ENCODE measurements at places on chromosomes 7 and 10. TPM values are rescaled to one million over a fixed set of nuclear protein-coding genes. Genes with fewer than 3 reads are reported as not detected.

The ANKRD61 gene
- 0.22 TPM for total RNA-seq

DNA sequence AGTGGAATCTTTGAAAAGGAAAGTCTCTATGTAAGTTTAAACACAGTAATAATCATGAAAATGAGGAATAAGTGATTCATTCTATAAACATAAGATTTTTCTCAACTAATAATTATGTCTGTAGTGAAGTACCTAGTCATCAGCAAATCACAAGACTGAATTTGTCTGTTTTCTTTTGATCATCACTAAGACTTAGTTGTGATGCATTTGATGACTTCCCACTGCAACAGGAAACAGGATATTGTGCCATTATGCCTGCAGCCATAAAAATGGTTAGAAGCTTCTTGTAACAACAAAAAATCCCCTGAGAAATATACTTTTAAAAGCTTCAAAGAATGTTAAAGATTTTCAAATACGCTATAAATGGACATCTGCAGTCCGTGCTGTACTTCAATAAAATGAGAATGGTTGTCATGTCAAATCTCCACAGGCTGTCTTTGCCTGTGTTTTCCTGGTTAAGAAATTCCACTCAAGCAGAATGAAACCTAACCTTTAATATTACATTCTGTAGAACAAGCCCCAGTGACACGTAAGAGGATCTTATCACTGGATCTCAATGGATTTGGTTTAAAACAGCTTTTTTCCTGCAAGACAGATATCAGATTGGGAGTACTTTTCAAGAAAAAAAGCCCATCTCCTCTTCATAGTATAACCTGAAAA is 1262.3 kb upstream of the PHF14 start:
- H3K27me3 ChIP-seq: no peaks in the 10 kb centered on the region
- no peak overlapping the region for H3K27ac ChIP-seq
- no peak for DNase-seq
- H3K4me1 ChIP-seq: no peaks in the 10 kb centered on the region
- no peaks in the 10 kb centered on the region for H3K36me3 ChIP-seq

DNA sequence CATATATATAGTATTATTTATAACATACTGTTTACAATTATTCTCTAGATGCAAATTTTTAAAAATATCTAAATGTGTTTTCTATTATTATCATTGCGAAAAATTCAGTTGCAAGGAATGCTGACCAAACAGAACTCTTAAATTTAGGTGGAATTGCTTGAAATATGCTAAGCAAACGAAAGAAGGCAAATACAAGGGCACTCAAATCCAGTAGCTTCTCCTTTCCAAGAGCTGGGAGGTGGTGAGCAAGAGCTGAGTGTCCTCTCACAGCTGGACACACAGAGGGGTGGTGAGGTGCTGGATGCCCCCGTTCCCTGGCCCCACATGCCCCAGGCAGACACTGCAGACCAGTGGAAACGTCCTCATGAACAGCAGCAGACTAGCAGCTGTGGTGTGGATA is 166.0 kb downstream of the TAX1BP1 start:
- H3K27me3 ChIP-seq: no peaks in the 10 kb centered on the region
- no peak for DNase-seq
- H3K4me3 ChIP-seq: no peak overlapping the region
- no peak overlapping the region for H3K27ac ChIP-seq
- H3K36me3 ChIP-seq: no peaks in the 10 kb centered on the region

GRCh38 chr10:6482737-6483357 is 97.2 kb downstream of the PRKCQ start:
- no peak overlapping the region for H3K4me3 ChIP-seq
- no peak for DNase-seq
- peaks cover 30% of the 10 kb centered on the region for H3K36me3 ChIP-seq
- H3K4me1 ChIP-seq: no peaks in the 10 kb centered on the region
- H3K27me3 ChIP-seq: no peaks in the 10 kb centered on the region

GRCh38 chr10:132341017-132341416 is 9.0 kb downstream of the LRRC27 start:
- peaks cover 3% of the 10 kb centered on the region for H3K4me1 ChIP-seq
- no peak overlapping the region for H3K27ac ChIP-seq
- H3K36me3 ChIP-seq: peaks cover 28% of the 10 kb centered on the region

Measured in muscle of leg (tissue), 16 donors.